Activated CD8-positive, alpha-beta T cell treated with anti-CD3 and anti-CD28 coated beads for 36 hours (primary cell): ENCODE measurements at places on chromosomes 3 and 15.

DNA sequence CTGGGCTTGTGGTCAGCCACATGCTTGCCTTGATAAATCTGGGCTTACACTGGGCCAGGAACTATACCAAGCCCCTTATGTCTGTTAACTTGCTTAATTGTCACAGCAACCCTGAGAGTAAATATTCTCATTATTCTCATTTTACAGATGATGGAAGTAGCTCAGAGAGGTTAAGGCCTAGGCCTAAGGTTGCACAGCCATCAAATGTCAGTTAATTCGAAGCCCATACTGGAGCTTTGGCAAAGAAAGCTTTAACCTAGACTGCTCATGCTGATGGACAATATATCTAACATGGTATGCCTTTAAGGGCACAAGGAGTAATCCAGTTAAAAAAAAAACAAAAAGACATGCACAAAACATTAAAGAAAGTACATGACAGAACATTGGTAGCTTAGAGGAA is 220.1 kb downstream of the FEZF2 start:
- H3K36me3 ChIP-seq = no peaks in the 10 kb centered on the region
- no peaks in the 10 kb centered on the region for H3K4me1 ChIP-seq
- no peak overlapping the region for H3K4me3 ChIP-seq
- H3K27ac ChIP-seq = no peak overlapping the region

DNA sequence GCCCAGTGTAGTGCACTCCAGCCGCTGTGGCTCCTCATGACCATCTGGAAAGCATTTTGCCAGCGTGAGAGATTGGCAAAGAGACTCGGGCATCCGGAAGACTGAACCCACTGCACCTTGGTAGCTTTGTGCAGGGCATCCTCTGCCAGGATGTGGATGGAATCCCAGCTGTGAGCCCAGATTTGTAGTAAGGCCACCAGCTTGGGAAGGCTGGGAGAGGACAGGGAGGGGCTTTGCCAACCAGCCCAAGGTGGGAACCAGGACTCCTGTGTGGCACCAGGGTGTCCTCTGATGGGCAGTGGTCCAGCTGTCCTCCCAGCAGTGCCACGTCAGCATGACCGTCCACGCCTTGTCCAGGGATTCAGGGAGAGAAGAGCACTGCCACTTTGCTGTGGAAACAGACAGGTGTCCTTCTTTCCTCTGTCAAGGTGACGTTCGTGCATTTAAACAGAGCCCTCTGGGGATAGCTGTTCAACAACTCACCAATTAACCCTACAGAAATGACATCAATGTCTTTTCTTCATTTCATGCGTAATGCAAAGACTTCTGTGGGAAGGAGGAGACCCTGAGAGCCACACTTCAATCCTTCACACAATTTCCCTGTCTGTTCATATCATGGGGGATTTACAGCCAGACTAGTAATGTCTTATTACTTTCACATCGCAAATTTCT is 19.1 kb downstream of the KLF15 start:
- no peaks in the 10 kb centered on the region for H3K4me1 ChIP-seq
- H3K27ac ChIP-seq = no peak overlapping the region
- no peak for DNase-seq
- H3K4me3 ChIP-seq = no peak overlapping the region

GRCh38 chr3:70224337-70224736 is 88.1 kb downstream of the MDFIC2 start:
- no peak for DNase-seq
- no peaks in the 10 kb centered on the region for H3K4me1 ChIP-seq
- H3K36me3 ChIP-seq = no peaks in the 10 kb centered on the region
- H3K4me3 ChIP-seq = no peak overlapping the region

DNA sequence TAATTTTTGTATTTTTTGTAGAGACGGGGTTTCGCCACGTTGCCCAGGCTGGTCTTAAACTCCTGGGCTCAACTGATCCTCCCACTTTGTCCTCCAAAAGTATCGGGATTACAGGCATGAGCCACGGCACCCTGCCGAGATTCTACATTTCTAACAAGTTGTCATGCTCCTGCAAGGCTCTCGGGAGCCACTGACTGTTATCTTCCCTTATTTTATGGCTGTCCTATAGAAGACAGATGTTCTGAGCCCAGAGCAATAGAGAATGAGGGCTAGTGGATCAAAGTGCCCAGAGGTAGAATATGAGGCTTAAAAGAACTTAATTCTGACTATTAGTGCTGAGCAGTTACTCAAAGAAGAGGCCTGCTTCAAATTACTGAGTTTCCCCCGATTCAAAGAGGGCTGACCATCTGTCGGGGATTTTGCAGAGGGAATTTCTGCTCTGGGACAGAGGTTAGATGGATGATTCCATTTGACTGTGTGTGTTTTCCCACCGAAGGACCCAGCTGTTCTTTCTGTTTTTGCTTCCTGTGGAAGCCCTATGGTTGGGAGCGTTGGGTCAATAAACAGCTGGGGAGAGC is 39.5 kb downstream of the ITPR1 start:
- H3K36me3 ChIP-seq = peaks cover 21% of the 10 kb centered on the region
- no peaks in the 10 kb centered on the region for H3K27me3 ChIP-seq
- no peak overlapping the region for H3K27ac ChIP-seq
